ENCODE measurements at places on chromosomes 5 and 9.

DNA sequence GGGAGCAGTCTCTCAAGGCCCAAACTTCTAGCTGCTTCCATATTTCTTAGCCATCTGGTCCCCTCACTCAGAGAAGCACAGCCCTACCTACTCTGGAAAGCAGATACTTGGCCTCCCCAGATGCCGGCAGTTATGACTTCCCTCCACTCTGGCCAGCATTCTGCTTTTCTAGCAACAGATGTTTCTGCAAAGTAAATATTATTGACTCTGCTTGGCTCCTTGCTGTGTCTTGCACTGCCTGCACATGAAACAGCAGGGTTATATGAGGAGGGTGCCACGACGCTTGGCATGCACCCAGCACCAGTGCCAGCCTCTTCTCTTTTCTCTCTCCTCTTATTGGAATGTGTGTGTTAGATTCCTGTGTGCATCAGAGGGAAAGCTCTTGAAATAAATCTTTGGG is 99.7 kb downstream of the ARHGAP26 start:
- DNase-seq, result no peak

GRCh38 chr5:149871471-149871870 is 73.1 kb downstream of the PDE6A start:
- no peak for DNase-seq

DNA sequence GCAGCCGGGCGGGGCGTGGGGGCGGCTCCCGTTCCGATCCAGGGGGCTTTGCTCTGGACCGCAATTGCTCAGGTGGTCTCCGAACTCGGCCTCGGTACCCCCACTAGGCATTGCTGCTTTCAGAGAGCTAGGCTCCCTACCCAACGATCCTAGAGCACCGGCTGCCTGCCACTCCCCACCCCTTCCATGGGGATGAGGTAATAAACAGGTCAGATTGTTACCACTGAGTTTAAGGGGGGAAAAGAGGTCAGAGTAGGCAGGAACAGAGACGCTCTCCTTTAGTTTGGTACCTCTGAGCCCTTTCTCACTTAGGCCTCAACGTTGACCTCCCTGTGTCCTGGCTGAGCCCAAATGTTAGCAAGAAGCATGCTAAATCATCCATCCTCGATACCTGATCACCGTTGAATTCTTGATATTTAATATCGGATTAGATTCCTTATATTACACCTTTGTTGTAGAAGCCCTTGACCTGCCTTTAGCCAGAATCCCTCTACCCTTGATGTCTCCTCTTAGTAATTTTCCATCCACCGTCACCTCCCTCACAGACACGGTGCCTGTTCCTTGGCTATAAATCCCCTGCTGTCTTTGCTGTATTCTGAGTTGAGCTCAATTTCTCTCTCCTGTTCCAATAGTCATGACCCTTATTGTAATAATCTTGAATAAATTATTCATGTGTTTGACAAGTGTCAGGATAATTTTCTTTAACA is 588 bp upstream of the PLPP1 start:
- DNase-seq, result no peak

DNA sequence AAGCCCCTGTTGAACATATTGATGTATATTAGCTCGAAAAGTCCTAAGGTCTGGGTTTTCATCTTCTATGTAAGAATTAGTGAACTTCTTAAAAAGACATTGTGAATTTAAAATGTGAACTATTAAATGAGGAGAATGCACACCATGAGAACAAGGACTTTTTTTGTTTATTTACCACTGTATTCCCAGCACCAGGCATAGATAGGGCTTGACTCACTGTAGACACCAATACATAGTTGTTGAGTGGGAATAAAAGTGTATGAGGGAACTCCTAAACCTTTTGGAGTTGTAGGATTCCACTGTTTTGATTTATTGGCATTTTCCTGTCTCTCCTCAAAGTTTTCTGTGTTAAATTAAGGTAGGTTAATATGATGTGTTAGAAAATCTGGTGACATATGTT is 40.3 kb downstream of the NNT start:
- no peak for DNase-seq

DNA sequence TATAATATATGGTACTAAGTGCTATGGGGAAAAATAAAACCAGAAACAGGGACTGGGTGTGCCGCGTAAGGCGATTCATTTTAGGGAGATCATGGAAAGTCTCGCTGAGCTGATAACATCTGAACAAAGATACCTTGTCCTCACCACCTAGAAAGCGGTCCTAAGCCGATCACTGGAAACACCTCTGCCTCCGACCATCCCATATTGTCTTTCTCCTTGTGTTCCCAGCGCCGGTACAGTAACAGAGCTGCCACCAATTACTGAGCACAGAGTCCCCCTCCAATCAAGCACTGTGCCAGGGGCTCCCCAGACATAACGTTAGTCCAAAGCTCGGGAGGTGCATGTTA is 704 bp downstream of the CCDC112 start:
- no peak for DNase-seq

GRCh38 chr9:98304381-98304780 is 48.9 kb upstream of the TBC1D2 start:
- DNase-seq, result no peak

- DNase-seq, result no peak
Observed at GRCh38 chr5:123097871-123098735, 9.1 kb downstream of the PRDM6 start.

GRCh38 chr9:88775559-88775958 is 215.7 kb upstream of the S1PR3 start:
- DNase-seq, result no peak

GRCh38 chr9:25261445-25261844 is 416.8 kb downstream of the TUSC1 start:
- DNase-seq, result no peak

GRCh38 chr5:64789457-64789856 is 20.7 kb downstream of the CWC27 start:
- DNase-seq, result no peak

DNA sequence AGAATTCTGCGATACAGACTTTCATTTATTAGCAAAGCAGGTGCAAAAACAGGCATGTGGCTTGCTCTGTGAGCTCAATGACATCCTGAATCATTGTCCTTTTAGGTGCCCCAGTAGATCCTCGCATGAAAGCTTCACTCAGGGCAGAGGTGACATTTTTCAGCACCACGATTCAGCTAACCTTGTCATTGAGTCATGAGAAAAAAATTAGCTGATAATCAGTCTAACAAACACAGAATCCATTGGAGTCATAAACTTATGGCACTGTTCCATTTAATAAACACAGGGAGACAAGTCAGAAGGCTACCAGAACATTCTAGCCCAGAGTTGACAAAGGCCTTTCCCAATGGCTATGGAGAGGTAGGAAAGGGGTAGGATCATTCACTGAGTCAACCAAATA is 104.8 kb upstream of the RAD23B start:
- DNase-seq, result no peak

GRCh38 chr5:154858972-154859871 is 795 bp downstream of the CNOT8 start:
- peak; percentile 24 for DNase-seq

DNA sequence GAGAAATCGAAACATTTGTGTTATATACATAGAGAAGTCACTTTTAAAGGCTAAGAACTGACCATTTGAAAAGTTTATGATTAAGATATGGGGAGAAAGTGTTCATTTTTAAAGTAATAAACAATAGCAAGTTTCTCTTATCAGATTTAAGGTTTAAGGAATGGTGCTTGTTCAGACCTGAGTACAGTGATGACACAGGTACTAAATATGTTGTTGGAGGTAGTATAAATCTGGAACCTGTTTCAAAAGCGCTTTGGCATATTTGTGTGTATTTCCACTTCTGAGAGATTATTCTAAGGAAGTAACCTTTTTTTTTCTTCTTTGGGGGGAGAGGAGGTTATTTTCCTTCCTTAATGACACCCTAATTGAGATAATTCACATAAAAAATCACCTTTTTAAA is 18.4 kb downstream of the CDC42SE2 start:
- DNase-seq, result no peak

GRCh38 chr5:121503111-121503840 is 348.4 kb upstream of the FTMT start:
- DNase-seq, result no peak

DNA sequence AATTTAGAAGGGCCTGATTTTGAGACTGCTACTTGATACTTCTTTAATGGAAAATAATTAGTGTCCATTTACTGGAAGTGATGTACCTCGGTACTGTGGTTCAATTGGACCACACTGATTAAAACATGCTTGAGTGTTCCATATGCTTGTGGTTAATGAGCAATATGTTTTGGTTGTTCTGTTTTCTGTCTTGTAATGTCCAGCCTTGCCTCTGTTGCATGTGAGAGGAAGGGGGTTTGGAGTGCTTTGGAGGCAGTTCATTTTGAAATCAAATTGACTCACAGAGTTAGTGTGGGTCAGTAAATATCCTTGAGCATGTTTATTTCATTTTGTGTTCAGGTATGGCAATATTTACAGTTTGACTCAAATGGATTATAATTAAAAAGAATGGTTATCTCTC is 334.4 kb downstream of the ARHGEF28 start:
- DNase-seq, result no peak

DNA sequence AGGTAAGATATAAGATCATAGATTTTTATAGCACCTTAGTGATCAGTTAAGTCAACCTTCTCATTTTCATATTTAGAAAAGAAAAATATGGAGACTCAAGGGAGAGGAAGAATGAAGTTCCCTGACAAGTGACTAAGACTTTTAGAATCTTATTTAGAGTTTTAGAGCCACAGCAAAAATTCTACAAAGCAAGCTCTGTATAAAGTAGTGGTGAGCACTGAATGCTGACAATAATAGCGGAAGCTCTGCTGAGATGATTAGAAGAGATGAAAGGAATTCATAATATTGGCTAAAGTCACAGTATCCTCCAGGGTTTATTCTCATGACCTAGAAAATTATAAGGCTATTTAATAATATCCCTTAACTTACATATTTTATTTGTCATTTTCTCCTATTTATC is 316.0 kb downstream of the PDE4D start:
- no peak for DNase-seq

- DNase-seq, result no peak
Observed at GRCh38 chr5:157455057-157455456, 5.0 kb upstream of the NIPAL4 start.

- DNase-seq, result no peak
Observed at GRCh38 chr9:34715639-34716215, 5.8 kb upstream of the CCL21 start.

GRCh38 chr5:171031977-171032376 is 170.2 kb downstream of the RANBP17 start:
- no peak for DNase-seq

GRCh38 chr9:99385814-99386279 is 163.8 kb downstream of the SEC61B start:
- no peak for DNase-seq

GRCh38 chr5:31931874-31932273 is 242.2 kb downstream of the GOLPH3 start:
- DNase-seq, result no peak
